ENCODE measurements at places on chromosomes 13 and 19.

DNA sequence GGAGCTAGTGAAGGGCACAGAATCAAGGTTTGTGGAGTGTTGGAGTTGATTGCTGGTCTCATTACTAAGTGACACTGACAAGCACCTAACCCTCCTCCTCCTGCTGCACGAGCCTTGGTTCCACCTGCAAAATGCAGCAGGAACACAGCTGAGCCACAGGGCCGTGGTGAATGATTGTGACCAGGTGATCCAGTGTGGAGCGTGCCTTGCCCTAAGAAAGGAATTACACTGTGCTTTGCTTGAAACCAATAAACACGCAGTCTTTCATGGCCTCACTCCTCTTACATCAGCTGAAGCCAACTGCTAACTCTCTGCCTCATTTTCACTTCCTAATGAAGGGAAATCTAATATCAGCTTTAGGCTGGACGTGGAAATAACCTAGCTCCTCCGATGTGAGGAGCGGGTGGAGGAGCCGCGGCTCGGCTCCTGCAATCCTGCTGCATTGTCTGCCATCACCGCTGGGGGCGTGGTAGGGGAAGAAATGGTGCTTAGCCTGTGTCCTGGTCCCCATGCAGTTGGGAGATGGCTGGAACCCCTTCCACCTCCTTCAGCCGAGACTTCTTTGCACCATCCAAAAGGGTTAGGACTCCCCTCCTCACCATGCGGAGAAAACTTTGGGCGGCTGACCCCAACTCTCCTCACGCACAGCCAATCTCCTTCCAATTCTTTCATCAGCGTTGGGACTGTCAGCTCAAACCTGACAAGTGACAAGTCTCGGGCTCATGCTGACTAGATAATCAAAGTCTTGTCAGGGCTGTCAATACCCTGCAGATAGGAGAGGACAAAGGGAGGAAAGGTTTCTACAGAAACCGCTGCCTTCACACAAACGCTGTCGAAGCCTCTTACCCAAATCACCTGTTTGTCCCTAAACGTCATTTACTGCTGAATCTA, 427.9 kb downstream of the ZNF536 start:
- DNase-seq = peak; percentile 1

GRCh38 chr13:66443926-66444325, 786.2 kb downstream of the PCDH9 start:
- DNase-seq = no peak

DNA sequence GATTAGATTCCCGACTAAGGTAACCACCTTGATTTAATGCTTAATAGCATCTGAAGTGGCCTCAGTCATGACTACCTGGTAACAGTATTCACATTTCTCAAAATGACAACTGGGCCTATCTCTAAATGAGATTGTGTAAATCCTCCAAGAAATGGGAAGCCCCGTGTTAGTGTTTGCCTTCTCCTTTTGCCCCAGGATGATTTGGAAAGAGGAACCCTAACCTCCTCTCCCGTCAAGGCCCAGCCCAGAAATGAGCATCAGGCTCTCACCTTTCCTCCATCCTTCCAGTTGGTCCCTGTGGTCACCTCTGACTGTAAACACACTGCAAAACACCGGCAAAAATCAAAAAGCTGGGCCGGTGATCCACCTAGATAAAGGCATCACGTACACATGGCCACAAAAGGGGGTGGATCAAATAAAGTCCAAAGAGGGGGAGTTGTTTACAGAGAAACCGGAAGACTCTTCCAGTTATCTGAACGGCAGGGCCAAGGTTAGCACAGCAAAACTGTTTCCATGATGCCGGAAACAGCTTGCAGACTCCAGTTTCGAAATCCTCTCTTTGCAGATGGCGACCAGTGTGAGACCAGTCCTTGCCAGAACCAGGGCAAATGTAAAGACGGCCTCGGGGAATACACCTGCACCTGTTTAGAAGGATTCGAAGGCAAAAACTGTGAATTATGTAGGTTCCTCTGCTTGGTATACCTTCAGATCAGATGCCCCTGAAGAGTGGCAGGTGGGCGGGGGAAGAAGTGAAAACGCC, 16.4 kb downstream of the F10 start:
- DNase-seq = no peak

- DNase-seq = peak; percentile 58
These were observed 12.2 kb upstream of the RELB start for GRCh38 chr19:44988896-44989556.

DNA sequence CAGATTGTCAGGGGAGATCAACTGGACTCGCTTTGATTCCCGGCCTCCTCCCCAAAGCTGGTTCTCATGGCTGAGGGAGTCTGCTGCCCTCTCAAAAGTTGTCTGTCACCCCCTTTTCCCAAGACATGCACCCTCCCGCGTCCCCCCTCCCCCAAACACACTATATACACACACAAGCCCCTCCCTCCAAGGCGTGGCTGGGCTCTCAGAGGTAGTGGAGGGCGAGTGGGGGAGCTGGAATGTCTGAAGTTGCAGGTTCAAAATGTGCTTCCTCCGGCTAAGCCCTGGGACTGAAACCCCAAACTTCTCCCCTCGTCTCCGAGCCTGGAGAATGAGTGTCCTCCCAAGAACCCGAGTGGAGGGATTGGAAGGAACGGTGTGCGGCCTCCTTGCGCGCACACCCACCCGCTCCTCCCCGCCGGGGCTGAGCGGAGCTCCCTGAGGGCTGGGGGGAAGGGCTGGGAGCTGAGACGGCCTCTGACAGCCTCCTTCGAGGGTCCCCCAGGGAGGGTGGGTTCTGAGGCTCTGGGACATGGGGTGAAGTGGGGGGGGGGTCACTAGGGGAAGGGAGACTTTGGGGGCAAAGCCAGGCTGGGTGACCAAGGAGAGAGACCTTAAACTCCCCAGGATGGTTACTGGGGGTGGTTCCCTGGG, 9.9 kb upstream of the MEIS3 start:
- DNase-seq = no peak

DNA sequence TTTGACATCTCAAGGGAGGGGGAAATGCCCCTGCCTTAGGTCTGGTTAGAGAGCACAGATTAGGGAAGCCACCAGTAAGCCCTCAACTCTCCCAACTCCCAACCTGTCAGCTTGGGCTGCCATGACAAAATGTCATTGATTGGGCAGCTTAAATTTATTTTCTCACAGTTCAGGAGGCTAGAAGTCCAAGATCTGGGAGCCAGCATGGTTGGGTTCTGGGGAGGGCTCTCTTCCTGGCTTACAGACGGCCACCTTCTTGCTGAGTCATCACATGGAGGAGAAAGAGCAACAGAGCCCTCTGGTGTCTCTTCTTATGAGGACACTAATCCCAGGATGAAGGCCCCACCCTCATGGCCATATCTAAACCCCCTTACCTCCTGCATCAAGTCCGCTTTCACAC, 24.2 kb downstream of the C19orf12 start:
- DNase-seq = no peak

DNA sequence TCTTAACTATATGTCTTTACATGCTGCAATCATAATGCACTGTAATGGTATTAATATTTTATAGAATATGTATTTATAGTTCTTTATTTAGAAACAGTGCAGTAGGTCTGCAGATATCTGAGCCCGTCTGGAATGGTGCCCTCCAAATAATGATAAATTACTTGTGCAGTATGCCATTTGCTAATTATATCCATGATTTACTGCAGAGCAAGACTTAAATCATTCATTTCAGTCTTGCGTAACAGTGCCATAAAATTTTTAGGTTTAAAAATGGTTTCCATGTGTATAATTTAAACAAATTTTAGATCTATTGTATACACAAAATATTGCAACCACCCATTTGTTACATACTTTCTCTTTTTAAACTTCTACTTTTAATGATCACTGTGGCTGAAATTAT, 175.1 kb downstream of the ZNF536 start:
- no peak for DNase-seq

- no peak for DNase-seq
These were observed 28.5 kb downstream of the CCNE1 start for GRCh38 chr19:29840066-29840950.

DNA sequence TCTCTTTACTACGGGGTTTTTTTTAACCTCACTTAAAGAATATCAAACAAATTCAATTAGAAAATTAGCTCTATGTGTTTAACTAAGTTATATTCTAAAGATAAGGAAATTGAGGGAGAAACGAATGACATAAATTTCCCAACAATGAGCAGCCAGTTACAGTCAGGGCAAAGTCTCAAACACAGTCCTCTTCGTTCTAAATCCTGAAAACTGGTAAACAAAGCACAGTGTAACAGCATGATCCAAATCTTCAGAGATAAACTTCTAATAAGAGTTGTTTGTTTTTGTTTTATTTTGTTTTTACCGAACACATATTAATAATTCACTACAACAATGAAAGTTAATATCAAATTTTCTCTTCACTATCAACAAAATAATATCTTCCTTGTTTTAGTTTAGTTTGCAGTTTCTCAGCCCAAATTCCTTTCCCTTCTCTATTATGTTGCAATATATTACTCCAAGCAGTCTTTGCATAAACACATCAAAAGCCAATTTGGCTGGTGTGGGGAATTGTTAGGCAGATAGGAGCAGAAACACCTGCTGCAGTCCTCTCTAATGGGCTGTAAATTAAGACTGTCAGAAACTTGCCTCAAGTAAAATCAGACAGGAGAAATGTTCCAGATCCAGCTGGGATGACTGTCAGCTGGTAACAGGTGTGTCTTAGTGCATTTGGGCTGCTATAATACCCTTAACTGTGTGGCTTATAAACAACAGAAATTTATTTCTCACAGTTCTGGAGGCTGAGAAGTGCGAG, 106.5 kb upstream of the SGCG start:
- no peak for DNase-seq

- no peak for DNase-seq
These were observed 19.5 kb upstream of the IFT88 start for GRCh38 chr13:20547479-20547908.

DNA sequence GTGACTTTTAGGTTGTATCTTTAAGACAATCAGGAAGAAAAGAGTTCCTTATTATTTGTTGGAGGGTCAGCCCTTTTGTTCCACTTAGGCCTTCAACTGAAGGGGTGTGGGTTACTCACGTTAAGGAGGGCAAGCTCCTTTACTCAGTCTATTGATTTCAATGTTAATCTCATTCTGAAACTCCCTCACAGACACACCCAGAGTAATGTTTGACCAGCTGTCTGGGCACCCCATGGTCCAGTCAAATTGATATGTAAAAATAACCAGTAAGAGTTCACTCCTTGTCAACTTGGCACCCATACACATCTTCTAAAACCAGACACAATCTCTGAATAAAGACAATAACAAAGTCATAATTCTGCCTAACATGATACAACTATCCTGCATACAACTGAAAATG, 292.9 kb downstream of the KLF5 start:
- DNase-seq = no peak

GRCh38 chr13:106299621-106300020, 235.8 kb downstream of the EFNB2 start:
- DNase-seq = no peak

DNA sequence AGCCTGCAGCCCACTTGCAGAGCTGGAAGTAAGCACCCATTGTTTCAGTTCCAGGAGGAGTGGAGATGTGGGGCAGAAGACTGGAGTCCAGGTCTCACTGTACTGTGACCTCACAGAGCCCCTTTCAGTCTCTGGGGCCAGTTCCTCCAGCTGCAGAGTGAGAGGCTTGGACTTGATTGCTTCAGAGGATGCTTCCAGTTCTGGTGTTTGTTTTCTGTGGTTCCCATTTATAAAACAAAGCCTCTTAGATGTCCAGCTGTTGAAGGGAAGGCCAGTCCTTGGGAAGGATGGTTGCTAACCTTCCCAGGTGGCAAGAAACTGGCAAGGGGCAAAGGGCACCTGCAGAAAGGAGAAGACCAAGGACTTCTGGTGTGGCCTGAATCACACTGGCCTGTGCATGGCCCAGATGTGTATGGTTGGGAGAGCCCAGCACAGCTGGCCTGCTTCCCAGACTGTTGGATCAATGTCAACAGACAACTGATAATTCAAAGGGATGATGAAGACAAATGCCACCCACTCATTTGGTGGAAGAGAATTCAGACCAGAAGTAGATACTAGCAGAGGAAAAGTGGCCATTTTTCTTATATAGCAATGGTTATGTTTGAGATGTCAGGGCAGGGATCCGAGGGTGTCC, 218.5 kb downstream of the ZNF536 start:
- no peak for DNase-seq

DNA sequence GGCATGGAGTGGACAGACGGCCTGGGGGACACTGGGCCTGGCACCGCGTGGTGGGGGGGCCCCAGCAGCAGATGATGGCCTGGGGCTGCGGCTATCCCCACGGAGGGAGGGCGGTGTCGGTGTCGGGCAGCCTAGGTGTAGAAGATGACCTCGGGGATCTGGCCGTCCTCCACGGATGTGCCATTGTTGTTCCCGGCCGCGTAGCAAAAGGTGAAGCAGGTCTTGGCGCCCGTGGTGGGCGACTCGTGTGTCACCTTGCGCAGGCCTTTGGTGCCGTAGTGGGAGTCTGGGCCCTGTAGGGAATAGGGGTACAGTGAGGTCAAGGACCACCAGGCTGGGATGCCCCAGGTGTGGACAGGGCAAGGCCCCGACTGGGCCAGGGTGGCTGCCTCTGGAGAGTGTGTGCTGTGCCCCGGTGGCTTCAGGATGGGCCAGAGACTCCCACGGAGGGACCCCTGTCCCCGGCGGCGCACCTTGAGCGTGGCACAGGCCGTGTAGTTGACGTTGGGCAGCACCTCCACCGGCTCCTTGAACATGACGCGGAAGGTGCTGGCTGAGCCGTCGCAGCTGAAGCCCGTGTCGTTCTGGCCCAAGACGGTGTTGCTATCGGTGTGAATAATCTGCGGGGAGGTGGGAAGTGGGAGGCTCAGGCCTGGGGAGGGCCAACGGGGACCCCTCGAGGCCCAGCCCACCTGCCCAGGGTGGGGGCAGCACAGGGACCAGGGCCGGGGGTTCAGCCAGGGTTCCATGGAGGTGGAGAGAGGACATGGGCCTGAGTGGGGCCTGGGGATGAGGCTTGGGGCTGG, 29.0 kb downstream of the BTBD2 start:
- no peak for DNase-seq

Data from T follicular helper cell (primary cell).